Esophagus squamous epithelium (tissue), 5 donors: ENCODE measurements at places on chromosomes 3 and 15.

DNA sequence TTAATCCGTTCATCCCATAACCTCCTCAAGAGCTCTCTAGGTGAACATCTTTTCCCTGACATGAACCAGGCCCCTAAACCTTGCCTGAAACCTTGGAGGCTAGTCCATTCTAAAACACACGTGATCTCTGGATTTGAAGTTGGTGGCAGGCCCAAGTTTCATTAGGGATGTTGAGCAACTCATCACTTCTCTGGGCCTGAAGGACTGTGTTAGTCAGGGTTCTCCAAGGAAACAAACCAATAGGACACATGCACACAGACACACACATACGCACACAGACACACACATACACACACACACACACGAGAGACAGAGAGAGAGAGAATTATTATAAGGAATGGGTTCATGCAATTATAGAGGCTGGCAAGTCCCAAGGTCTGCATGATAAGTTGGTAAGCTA, 31.9 kb downstream of the ACAN start:
- DNase-seq = no peak

- no peak for DNase-seq
These were observed 27.6 kb downstream of the HDAC11 start for GRCh38 chr3:13507570-13508339.

DNA sequence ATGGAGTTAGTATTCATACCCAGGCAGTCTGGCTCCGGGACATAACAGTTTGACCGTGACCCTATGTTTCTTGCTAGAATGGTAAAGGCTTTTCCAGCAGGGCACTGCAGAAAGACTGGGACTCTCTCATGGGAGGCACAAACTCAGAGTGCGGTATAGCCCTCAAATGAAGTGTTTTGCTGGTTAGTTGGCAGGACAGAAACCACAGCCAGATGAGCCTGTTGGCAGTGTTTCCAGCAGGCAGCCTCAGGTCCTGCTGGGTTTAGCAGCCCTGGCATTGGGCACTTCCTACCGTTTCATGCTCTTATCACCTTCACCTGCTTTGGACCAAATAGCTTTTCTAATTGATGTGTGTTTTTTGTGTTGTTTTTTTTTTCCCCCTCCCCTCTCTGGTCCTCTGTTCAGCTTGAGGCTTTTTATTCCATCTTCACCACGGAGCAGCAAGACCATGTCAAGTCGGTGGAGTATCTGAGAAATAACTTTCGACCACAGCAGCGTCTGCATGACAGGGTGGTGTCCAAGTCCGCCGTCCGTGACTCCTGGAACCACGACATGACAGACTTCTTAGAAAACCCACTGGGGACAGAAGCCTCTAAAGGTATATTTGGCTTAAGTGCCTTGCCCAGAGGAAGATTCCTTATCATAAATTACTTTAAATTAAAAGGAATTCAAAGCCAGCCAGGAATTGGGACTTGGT, 205.6 kb downstream of the FEZF2 start:
- no peak for DNase-seq

- no peak for DNase-seq
These were observed 17.5 kb downstream of the TLNRD1 start for GRCh38 chr15:81018197-81018596.

- no peak for DNase-seq
These were observed 20.5 kb upstream of the ANPEP start for GRCh38 chr15:89835176-89835564.

DNA sequence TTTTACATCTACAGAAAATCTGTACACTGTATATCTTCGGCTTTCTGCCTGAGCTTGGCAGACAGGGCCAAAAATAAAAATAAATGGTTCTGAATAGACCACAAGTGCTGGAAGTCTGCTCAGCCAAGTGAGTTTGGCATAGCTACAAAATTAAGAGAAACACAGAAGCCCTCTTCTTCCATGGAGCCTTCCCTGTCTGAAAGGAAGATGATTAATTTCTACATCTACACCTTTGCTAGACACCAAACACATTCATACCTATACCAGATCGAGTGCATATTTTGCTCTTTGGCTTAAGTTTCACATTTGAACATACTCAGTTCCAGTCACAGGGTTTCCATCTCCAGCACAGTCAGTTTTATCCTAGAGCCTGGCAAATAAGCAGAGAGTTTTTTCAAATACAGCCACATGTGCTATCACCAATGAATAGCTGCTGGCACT, 224.6 kb downstream of the GREM1 start:
- no peak for DNase-seq

DNA sequence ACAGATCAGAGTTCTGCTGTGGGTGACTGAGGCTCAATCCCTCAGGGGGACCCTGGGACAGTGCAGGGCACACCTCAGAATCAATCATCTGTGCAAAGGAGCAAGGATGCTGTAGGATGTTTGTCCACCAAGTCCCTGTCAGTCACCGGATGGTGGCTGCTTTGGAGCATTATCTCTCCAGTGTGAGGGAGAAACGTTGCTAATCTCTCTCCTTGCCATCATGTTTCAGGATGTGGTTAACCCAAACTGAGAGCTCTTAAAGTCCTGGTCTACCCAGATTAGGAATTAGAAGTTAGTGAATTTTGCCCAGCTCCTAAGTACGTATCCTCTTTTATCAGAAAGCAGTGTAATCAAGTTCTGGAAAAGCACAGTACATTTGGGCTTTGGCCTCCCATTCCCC, 26.2 kb upstream of the LRRC3B start:
- DNase-seq = no peak

DNA sequence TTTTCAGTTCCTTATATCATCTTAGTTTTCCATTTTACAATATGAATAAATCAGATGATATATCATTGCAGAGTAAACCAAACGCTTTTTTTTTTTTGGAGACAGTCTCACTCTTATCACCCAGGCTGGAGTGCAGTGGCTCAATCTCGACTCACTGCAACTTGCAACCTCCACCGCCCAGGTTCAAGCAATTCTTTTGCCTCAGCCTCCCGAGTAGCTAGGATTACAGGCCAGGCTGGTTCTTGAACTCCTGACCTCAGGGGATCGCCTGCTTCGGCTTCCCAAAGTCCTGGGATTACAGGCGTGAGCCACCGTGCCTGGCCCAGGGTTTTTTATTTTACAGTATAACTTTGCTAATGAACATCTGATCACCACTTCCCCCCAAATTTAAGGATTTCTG, 5.9 kb upstream of the EBLN2 start:
- DNase-seq = no peak

DNA sequence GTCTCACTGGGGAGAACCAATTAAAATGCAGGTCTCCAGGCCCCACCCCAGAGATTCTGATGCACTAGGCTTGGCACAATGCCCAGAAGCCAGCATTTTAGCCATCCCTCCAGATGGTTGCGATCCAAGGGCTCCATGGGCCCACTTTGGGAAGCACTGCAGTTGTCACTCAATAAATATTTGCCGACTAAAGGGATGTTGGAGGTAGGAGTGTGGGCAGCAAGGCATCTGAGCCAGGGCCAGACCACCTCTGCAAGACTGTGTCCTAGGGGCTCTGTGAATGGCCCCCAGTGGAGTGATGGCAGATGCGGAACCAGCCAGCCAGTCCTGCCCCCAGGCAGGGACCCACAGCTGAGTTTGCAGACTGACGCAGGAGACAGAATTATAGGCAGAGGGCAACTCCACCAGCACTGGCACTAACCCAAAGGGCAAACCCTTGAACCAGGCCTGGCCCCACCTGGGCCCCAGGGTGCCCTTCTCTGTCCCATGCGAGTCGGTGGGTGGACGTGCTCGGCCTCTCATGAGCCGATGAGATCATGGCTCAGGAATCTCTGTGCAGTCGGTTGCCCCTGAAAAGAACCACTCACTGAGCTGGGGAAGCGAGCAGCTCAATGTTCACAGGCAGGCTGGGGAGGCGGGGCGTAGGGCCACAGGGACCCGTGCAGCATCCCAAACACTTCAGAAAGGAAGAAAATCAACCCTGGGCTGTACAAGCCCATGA, 49.7 kb downstream of the SEMA5B start:
- DNase-seq = no peak
